ENCODE measurements at places on chromosomes 2 and 18.

- DNase-seq, result peak; percentile 61
These were observed 23.4 kb downstream of the NEMP2 start for GRCh38 chr2:190511104-190511503.

DNA sequence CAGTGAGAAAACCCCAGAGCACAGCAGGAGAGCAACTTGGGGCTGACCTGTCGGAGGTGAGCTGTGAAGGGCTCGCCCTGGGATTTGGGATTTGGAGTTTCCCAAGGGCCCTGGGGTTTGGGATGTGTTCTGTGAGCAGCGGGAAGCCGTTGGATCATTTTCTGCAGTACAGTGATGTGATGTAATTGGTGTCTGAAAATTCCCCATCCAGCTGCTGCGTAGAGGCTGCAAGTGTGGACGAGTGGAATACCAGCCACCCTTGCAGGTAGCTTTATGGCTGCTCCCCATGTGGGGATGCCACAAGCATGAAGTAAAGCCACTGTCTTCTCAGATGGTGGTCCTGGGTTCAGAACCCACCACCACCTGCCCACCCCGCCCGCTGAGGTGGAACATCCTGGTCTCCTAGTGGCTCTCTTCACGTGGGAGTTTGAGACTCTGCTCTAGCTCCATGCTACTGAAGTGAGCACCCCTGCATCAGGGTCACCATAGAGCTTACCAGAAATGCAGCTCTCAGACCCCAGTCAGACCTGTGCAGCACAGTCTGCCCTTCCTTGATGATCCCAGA is 15.0 kb downstream of the IMPA2 start:
- DNase-seq, result no peak

DNA sequence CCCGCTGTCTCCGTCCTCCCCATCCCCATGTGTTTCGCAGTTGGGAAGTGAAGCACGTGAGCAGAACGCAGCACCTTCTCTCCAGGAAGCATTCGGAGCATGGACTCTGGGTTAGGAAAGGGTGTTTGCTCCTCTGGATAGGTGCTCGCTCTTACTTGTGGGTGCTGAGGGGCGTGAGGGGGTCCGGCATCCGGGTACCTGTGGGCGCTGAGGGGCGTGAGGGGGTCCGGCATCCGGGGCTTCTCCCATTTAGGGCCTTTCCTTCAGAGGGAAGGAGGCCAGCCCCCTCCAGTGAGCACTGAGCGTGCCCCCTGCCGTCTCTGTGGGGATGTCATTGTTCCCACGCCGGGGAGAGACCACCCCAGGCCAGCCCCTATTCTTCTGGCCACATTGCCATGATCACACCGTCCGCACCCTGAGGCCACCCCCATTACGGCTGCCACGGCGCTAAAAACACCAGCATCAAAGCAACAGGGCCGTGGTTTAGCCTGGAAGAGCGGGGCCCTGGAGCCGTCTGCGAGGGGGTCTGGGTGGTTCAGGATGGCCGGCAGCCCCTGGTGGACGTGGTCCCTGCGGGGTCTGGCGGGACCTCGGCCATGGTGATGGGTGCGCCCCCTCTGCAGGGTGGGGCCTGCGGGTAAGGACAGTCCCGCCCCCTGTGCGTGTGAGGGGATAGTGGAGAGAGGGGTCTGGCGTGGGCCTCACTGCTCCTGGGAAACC is 41.0 kb downstream of the NFATC1 start:
- no peak for DNase-seq

DNA sequence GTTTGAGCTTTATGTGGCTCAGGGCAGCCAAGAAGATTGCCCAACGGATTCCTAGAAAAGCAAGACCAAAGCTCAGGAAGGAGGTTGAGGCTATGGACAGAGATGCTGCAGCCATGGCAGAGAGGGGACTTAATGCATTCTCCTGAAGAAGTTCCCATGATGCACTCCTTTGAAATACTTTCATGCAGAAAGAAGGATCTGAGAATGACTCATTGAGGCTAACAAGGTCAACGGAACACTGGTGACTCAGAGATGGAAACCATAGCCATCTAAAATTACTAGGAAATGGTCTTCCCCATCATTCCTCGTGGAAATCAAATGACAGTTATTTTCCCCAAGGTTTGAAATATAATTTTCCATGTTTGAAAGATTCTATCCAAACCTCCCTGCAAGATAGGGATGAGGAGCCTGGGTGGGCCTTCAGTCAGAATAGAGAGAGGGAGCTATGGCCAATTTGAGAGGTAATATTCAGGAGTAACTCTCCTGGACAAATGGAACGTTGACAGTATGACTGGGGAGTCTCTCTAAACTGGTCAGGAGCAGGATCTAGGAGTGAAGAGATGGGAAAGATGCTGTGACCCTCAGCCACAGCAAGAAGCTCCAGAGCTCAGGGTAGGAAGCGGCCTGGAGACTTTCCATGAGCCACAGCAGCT is 63.0 kb downstream of the REEP1 start:
- DNase-seq, result peak; percentile 57

- peak; percentile 16 for DNase-seq
These were observed 888 bp upstream of the TWSG1 start for GRCh38 chr18:9333441-9334328.

GRCh38 chr2:217393585-217394032 is 533.7 kb upstream of the TNP1 start:
- DNase-seq, result no peak

GRCh38 chr2:25697559-25698341 is 24.4 kb upstream of the DTNB start:
- DNase-seq, result peak; percentile 51

- no peak for DNase-seq
These were observed 230.1 kb downstream of the AGAP1 start for GRCh38 chr2:235723811-235724465.

DNA sequence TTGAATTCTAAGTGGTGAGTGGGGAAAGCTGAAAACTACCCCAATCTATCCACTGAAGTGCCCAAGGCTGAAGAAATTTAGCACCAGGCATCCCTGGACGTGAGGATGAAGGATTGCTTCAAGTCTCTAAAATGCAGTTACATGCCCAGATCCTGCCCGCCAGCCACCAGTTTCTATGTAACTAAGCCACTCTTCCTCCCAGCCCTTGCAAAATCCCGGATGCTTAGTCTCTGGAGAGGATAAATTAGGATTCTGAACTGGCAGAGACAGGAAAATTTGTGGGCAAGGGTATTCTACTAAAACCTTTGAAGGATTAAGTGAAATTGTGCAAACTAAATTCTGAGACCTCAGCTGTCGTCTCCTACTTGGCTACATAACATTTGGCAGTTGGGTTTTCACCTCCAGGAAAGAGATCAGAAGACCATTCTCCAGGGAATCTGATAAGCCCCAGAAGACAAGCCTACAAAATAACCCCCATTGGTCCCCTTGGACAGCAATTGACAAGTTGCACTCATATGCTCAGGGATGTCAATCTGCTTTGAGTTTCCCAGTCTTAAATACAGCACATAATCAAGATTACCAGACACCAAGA is 93.9 kb upstream of the CD226 start:
- DNase-seq, result no peak
